Activated T-cell treated with anti-CD3 and anti-CD28 coated beads, Interleukin-2, amount 50 U/mL, for 24 hours (primary cell): ENCODE measurements at places on chromosomes 2 and 18.

- DNase-seq, result no peak
These were observed 53.9 kb upstream of the ACVR1 start for GRCh38 chr2:157929871-157930667.

- DNase-seq, result no peak
These were observed 112.2 kb downstream of the MEIS1 start for GRCh38 chr2:66547118-66547517.

DNA sequence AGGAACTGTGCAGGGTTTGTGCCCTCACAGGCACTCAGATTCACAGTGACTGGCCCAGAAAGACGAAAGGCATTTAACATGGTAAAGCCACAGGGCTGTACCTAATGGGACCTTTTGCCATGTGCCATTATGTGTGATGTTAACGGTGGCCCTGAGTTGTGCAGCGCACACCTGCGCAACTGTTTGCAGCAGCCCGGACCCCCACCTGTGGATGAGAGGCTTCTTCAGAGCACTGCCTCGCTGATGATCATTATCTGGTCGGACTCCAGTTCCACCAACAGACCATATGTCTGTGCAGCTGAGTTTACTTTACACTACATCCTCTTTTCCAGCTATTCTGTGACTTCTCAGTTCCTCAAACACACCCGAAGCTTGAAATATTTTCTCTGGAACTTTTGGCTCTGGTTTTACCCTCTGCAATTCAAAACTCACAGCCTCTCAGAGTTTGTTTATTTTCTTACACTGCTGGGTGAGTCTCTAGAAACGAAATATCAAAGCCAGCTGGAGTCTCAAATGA lies 35.6 kb upstream of the UBE2F start:
- DNase-seq, result no peak

GRCh38 chr2:116510117-116510671 lies 1304.3 kb upstream of the DDX18 start:
- DNase-seq, result no peak

DNA sequence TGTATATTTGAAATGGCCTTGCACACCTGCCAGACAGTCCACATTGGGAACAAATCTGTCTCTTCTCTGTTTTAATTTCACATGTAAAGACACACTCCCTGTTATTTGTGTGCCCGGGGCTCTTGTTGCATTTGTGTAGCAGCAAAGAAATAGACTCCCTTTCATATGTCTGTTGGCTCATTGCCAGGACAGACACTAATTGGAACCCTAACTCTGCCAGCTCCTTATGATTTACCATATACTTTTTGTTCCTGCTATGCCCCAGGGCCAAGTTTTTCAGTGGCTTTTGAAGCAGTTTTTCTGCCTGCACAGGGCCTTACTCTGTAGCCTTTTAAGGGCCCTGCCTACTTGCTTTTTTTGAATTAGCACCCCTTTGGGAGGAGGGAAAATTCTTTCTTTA lies 396.9 kb downstream of the DLGAP1 start:
- no peak for DNase-seq

DNA sequence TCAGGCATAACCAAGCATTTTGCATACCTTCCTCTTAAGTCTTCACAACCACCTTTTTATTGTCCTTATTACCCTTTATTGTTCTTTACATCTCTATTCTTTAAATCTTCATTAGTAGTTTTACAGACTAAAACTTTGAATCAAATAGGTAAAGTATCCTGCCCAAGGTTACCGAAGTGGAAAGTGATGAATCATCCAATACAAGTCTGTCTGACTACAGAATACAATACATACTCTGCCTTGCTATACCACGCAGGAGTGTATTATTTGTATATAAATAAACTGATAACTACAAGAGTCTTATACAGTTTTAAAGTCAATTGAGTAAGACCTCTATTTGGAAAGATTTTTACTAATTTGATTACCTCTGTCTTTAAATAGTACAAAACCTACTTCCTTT lies 196.0 kb downstream of the ZEB2 start:
- no peak for DNase-seq

GRCh38 chr2:21424375-21424774 lies 300.6 kb downstream of the TDRD15 start:
- no peak for DNase-seq

DNA sequence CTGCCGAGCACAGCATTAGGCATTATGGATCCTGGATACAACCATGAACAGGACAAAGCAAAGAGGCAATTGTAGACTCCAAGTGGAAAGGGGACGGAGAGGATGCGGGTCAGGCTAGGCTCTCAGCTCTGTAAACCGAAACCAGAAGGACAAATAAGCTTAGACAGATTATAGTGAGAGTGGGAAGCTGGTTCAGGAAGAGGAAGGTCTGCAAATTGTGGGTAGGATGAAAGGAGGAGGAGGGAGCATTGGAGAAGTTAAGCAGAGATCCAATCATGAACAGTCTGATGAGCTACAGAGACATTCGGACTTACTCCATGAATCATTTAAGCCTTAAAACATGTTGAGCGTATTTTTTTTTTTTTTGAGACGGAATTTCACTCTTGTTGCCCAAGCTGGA lies 3.0 kb downstream of the MSH6 start:
- DNase-seq, result no peak

- no peak for DNase-seq
These were observed 241.3 kb upstream of the ZNF804A start for GRCh38 chr2:184357033-184357432.

- DNase-seq, result no peak
These were observed 66.6 kb downstream of the MYOM1 start for GRCh38 chr18:3153107-3153704.

GRCh38 chr2:86292571-86293515 lies 44.6 kb downstream of the REEP1 start:
- no peak for DNase-seq

DNA sequence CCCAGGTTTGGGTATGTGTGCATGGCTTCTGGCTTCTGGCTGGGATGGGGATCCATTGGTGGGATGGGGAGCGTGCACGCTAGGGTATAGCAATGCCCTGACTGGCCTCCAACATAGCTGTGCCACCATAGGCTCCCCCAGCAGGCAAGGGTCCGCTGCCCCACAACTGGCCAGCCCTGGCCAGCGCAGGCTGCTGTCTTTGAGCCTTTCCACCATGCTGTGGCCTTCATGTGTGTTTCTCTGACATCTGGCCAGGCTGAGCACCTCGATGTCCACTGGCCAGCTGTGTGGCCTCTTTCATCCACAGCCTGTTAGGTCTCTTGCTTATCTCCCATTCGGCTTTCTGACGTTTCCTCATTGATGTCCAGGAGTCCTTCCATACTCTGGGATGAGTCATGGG lies 231.3 kb downstream of the NDUFA10 start:
- DNase-seq, result peak; percentile 3

GRCh38 chr18:37538526-37539205 lies 26.9 kb downstream of the CELF4 start:
- DNase-seq, result no peak

DNA sequence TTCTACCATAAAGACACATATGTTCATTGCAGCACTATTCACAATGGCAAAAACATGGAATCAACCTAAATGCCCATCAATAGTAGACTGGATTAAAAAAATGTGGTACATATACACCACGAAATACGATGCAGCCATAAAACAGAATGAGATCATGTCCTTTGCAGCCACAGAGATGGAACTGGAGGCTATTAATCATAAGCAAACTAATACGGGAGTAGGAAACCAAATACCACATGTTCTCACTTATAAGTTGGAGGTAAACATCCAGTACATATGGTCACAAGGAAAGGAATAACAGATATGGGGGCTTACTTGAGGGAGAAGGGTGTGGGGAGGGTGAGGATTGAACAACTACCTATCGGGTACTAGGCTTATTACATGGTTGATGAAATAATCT lies 7.7 kb downstream of the HMSD start:
- no peak for DNase-seq

- no peak for DNase-seq
These were observed 5.9 kb downstream of the RNF103 start for GRCh38 chr2:86617738-86618137.

GRCh38 chr2:232714969-232715368 lies 17.8 kb downstream of the GIGYF2 start:
- no peak for DNase-seq

DNA sequence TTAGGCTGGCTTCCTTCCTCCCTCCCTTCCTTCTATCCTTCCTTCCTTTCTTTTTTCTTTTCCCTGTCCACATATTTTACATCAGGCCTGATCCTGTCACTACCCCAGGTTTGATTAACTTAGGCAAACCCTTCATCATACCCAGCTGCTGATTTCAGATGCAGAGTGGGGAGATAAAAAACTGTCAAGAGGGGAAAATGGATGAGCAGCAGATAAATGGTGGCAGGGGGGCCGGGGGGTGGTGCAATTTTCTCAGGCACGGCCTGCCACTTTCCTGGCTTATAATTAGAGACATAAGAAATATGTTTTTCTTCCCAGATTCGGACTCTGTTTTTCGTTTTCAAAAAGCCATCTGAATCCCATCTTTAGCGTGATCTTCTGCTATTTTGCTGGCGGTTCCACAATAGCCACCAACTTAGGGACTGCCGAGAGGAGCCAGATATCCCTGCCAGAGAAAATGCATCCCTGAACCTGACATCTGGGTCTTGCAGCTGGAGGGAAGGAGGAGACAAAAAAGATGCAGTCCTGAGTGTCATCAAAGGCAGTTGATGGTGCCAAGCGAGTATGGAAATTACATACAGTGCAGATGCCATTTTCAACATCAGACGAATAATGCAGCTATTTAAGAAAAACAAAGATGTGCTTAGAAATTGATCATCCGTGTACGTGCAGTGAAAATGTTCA lies 49.9 kb downstream of the CXCR4 start:
- no peak for DNase-seq

- no peak for DNase-seq
These were observed 50.9 kb downstream of the MMADHC start for GRCh38 chr2:149536649-149537048.

- no peak for DNase-seq
These were observed 77.5 kb downstream of the CDK15 start for GRCh38 chr2:201883606-201884369.

DNA sequence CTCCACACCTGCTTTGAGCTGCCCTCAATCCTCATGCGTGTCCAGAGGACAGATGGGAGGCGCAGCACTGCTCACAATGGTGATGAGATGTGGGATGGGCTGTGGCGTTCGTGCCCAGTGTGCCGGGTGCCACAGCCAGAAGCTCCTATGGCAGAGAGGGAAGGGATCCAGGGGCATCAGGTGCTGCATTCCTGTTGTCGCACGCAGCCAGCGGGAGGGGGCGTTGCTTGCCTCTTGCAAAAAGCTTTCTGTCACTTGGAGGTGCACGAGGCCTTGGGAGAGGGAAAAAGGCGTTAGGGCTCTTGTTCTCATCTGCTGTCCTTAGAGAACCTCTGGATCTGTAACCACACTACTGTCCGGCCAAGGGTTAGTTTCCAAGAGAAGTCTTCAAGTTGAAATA lies 29.2 kb upstream of the ALLC start:
- no peak for DNase-seq

GRCh38 chr2:186903216-186903615 lies 54.2 kb upstream of the ZSWIM2 start:
- no peak for DNase-seq

- DNase-seq, result no peak
These were observed 7.2 kb downstream of the ARPC2 start for GRCh38 chr2:218224186-218224585.

DNA sequence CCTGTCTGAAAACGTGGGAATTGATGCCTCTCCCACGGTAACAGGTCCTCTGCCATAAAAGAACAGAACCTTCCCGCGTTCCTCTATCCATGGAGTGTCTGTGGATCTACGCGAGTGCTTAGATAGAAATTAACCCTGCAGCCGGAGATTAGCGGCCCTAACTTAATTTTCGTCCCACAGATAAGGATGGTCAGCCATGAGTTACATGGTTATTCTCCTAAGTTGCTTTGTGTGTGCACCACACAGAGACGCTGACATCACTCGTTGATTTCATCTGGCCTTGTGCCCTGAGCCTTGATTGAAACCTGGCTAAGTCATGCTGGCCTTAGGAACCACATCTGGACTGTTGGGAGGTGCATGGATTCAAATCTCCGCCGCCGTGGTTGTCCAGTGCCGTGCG lies 132.1 kb downstream of the GBX2 start:
- DNase-seq, result no peak

DNA sequence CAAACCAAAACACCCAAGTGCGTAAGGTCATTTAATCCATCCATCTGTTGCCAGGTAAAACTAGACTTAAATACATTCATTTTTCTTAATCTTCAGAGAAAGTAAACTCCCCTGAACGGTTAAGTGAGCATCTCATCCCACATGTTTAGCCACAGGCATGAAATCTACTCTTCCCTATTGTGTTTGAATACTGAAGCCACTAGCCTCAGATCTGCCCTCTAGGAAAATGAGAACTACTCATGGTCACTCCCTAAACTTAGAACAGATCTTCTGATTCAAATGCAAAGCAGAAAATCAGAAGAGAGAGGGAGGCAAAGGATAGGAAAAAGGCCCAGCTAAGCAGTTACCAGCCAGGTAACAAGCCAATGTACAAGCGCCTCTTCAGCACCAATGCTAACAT lies 7.1 kb downstream of the TMEM247 start:
- DNase-seq, result no peak

DNA sequence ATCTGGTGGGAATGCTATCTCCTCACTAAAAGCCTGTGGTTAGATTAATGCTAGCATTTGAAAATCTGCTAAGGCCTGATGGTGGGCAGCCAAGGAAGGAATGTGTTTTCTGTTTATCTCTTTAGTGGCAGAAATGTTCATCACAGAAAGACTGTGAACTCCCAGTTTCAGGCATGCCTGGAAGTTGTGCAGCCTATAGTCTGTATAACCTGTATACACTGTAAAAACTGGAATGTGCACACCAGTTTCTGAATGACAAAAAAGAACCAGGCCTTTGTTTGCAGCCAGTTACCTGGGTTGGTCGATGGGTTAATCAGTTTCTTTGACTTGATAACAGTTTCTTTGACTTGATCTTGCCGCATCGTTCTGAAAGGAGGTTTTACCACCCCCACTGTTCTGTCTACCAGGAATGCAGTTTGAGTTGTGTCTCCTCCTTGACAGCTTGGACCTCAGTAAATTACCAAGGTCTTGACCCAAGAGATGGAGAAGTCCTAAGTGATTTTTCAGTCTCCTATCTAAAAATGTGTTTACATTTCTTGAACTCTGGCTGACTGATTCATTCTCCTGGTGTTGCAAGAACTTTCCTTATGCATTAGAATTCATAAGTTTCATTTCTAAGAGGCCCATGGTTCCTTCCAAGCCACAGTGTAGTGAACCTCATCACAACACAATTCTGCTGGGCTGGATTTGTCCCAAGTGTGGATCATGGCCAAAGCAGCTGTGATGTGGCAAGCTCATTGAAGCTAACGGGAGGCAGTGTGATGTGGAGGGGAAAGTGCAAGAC lies 62.2 kb downstream of the KIAA2012 start:
- no peak for DNase-seq

GRCh38 chr18:29226213-29226612 lies 1049.3 kb upstream of the CDH2 start:
- DNase-seq, result no peak

DNA sequence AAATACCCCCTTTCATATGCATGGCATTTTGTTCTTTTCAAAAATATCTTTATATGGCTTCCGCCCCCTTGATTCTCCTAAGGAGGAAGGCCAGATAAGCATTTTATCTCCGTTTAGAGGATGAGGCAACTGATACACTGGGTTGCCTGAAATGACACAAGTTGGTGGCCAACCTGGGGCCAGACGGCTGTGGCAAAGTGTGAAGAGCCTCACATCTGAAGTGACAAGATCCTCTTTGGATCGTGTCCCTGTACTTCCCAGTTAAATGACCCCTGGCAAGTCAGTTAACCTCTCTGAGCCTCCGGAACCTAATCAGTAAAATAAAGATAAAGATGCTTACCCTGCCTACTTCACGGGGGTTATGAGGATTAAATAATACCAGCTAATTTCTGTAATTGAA lies 4.6 kb downstream of the SETBP1 start:
- no peak for DNase-seq

- DNase-seq, result no peak
These were observed 111.3 kb upstream of the TLK1 start for GRCh38 chr2:171271971-171272436.
